Activated CD4-positive, alpha-beta T cell treated with anti-CD3 and anti-CD28 coated beads for 36 hours (primary cell): ENCODE measurements at places on chromosomes 13 and 19. TPM values are rescaled to one million over a fixed set of nuclear protein-coding genes. Genes with fewer than 3 reads are reported as not detected.

DNA sequence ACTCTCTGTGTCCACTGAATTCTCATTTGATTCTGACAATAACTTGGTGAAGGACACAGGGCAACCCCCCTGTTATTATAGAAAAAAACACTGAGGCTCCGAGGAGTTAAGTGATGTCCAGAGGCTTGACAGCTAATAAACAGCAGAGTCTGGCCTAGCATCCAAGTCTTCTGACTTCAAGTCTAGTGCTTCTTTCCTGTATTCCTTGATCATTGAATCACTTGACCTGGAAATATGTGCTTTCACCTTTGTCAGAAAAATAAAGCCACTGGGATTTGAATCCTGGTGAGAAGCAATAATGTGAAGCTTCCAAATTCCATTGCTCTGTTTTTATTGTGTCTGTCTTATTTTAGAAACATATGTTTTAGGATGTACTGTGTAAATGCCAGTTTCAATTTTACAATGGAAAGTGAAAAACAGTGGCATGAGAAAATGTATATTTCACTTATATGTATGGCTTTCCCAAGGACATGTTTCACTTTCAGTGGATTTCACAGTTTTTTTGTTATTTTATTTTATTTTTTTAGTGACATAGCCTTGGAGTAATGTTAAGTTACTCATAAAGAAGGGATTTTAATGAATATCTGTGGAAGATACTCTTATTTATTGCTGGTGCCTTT lies 190.2 kb downstream of the GPC6 start:
- no peaks in the 10 kb centered on the region for H3K4me1 ChIP-seq
- H3K27me3 ChIP-seq, result no peaks in the 10 kb centered on the region
- no peaks in the 10 kb centered on the region for H3K36me3 ChIP-seq
- no peak overlapping the region for H3K27ac ChIP-seq
- no peak overlapping the region for H3K4me3 ChIP-seq

GRCh38 chr19:44927746-44928145 lies 13.3 kb downstream of the APOC1 start:
- peaks cover 17% of the 10 kb centered on the region for H3K27me3 ChIP-seq
- H3K27ac ChIP-seq, result no peak overlapping the region
- H3K4me1 ChIP-seq, result peaks cover 4% of the 10 kb centered on the region
- no peak for DNase-seq

DNA sequence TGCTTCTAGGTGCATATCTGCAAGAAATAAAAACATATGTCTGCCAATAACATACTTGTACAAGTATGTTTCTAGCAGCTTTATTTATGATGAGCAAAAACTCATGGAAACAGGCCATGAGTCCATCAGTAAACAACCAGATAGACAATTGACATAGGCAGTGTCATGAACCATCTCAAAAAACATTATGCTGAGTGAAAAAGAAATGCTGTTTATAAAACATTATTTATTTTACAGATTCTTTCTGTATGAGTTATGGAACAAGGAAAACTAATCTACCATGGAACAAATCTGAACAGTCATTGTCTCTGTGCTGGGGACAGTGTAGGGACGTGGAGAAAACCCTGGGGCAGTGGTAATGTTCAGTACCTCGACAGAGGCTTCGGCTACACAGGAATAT lies 283.9 kb downstream of the UQCRFS1 start:
- H3K27ac ChIP-seq, result no peak overlapping the region
- no peaks in the 10 kb centered on the region for H3K36me3 ChIP-seq
- no peaks in the 10 kb centered on the region for H3K4me1 ChIP-seq
- H3K4me3 ChIP-seq, result no peak overlapping the region
- H3K27me3 ChIP-seq, result peaks cover 8% of the 10 kb centered on the region
- DNase-seq, result no peak

- peaks cover 2% of the 10 kb centered on the region for H3K27me3 ChIP-seq
- DNase-seq, result no peak
- H3K27ac ChIP-seq, result no peak overlapping the region
- H3K4me1 ChIP-seq, result peaks cover 19% of the 10 kb centered on the region
Measured at GRCh38 chr13:31898378-31899071, 133.0 kb upstream of the FRY start.

Gene OVOL3
- not detected for total RNA-seq
